Kidney (tissue), 22 donors: ENCODE measurements at places on chromosomes 2 and 18. TPM values are rescaled to one million over a fixed set of nuclear protein-coding genes. Genes with fewer than 3 reads are reported as not detected.

Gene HOXD11
- 5.8 TPM for polyA plus RNA-seq

Gene TMEM17
- 4.2 TPM for polyA plus RNA-seq

Gene BOLL
- not detected for polyA plus RNA-seq

Gene SPR
- 102 TPM for polyA plus RNA-seq

Gene KIF5C
- 1.0 TPM for polyA plus RNA-seq

Gene TMEM169
- 1.6 TPM for polyA plus RNA-seq

Gene B3GNT2
- 17.5 TPM for polyA plus RNA-seq

Gene HES6
- polyA plus RNA-seq = 5.5 TPM

Gene AFF3
- 0.65 TPM for polyA plus RNA-seq

Gene CHRNA1
- not detected for polyA plus RNA-seq

Gene NDC80
- 0.99 TPM for polyA plus RNA-seq

Gene ACMSD
- 152 TPM for polyA plus RNA-seq

Gene MFSD2B
- not detected for polyA plus RNA-seq

Gene TFCP2L1
- polyA plus RNA-seq = 44.4 TPM

Gene MC5R
- not detected for polyA plus RNA-seq

Gene VWC2L
- polyA plus RNA-seq = not detected

Gene KIF3C
- 1.9 TPM for polyA plus RNA-seq

Gene LTBP1
- polyA plus RNA-seq = 9.3 TPM

Gene ADD2
- polyA plus RNA-seq = not detected

Gene HS1BP3
- 37.5 TPM for polyA plus RNA-seq

Gene POTEC
- polyA plus RNA-seq = not detected

Gene ST8SIA3
- polyA plus RNA-seq = not detected

Gene CCDC148
- 6.6 TPM for polyA plus RNA-seq

Gene RNF103
- 12.5 TPM for polyA plus RNA-seq

Gene LOXL3
- polyA plus RNA-seq = 2.4 TPM

Gene LDLRAD4
- polyA plus RNA-seq = 2.3 TPM

Gene KCNJ3
- 9.9 TPM for polyA plus RNA-seq

Gene ASTL
- not detected for polyA plus RNA-seq

Gene MRPL30
- 31.2 TPM for polyA plus RNA-seq

Gene DHRS9
- polyA plus RNA-seq = not detected

Gene ZNF516
- polyA plus RNA-seq = 6.7 TPM

Gene UGT1A5
- polyA plus RNA-seq = not detected

Gene ALPG
- polyA plus RNA-seq = not detected

Gene SULT1C2
- 117 TPM for polyA plus RNA-seq

Gene SP100
- 35.7 TPM for polyA plus RNA-seq

Gene NEB
- 1.6 TPM for polyA plus RNA-seq

Gene ODC1
- polyA plus RNA-seq = 94.4 TPM

Gene LRRTM4
- polyA plus RNA-seq = not detected

Gene TMEM163
- 2.6 TPM for polyA plus RNA-seq
